Posterior vena cava (tissue), 2 donors: ENCODE measurements at places on chromosomes 6 and 20. TPM values are rescaled to one million over a fixed set of nuclear protein-coding genes. Genes with fewer than 3 reads are reported as not detected.

GOPC gene
- total RNA-seq: 20.5 TPM

DNA sequence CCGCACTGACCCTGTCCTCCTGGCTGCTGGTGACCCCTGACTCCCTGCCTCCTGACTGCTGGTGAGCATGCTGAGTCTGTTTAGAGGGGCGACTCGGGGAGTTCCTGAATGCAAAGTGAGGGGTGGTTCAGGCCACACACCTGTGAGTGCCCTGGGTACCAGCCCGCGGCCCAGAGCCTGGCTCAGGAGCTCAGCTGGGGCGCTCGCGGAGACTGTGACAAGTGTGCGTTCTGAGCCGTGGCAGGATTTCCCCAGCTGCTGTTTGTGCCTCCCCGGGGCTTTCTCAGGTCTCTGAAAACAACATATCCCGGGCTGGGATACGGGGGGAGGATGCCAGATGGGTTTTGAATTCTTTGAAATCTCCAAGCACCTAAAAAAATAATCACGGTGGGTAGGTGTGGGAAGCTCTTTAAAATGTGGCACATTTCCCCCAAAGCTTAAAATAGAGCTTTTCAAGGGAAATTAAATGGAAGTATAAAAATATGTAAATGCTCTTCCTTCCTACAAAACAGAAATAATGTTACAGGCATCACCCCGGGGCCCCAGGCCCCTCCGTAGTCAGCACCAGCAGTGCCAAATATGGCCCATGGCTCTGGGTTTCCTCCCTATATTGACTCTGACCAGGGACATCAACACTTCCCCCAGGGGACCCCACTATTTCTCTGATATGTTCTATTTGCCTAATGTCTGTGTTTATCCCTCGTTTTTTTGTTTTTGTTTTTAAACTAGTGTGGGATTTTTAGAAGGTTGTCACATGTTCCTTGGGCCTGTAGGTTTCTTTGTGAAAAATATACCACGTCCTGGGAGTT is 49.9 kb upstream of the TAGAP start:
- DNase-seq: no peak

GCLC gene
- total RNA-seq: 21.8 TPM

ISM1 gene
- total RNA-seq: 42.7 TPM
